Esophagus muscularis mucosa (tissue), 4 donors: ENCODE measurements at places on chromosomes 2 and 18. TPM values are rescaled to one million over a fixed set of nuclear protein-coding genes. Genes with fewer than 3 reads are reported as not detected.

Gene CCDC68
- 2.6 TPM for total RNA-seq

Gene FOXD4L1
- total RNA-seq = 0.42 TPM

Gene AMER3
- total RNA-seq = not detected

GRCh38 chr18:45687621-45688020 lies 36.4 kb upstream of the SLC14A1 start:
- DNase-seq = no peak

DNA sequence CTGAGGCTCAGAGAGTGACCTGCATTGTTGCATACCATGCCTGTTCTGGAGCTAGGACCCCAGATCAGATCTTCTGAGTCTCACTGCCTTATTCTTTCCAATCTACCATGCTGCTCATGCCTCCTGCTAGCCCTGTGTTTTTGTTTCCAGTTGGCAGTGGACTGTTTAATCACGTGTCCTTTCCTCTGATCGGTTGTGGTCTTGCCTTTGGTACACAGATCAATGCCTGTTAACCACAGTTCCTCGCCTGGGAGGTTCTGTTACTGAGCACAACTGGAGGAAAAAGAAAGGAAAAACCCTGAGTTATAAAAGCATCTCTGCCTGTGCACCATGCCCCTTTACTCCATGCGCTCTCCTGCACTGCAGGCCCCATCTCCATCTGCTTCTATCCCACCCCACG lies 329.1 kb downstream of the SETBP1 start:
- no peak for DNase-seq

GRCh38 chr2:204672772-204673171 lies 127.5 kb downstream of the PARD3B start:
- DNase-seq = no peak
